ENCODE measurements at places on chromosomes 5 and 9.

DNA sequence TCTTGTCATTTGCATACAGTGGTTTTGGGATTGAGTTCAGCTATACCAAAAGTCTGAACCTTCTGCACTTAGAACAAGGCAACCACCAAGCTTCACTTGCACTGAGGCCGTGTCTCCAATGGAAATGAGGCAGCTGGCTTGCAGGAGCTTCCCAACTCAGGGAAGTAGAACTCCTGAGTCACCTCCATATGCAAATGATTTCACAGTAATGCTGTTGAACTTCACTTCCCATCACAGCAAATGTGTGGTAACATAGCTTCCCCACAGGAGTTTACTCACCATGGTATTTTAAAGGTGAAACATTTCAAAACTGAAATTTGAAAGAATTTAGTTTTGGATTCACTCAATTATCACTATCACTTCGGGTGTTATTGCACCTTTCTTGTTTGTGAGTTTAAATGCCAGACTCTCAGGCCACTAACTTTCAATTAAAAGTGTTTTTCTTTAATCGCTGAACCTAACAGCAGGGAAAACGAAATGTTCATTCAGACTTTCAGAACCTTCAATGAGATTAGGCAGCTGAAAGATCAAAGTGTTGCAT lies 9.0 kb downstream of the CD274 start:
- no peak for DNase-seq

- no peak for DNase-seq
Observed at GRCh38 chr5:75571547-75571946, 39.7 kb upstream of the ANKDD1B start.

DNA sequence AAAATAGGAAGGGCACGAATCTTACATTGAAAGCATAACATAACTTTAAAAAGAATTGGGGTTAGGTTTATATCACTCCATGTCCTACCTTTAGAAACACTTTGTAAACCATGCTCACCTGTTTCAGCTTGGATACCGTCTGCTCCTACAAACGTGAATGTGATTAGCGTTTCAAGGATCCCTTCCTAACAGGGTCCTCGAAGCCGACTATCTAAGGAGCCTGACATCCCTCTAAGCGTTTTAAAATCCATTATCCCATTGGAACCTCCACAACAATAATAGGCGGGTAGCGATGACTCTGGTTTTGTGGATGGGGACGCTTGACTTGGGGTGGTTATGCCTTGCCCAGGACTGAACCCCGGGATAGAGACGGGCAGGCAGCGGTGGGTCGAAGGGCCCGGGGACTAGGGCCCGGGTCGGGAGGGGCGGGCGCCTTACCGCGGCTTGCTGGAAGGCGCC lies 937 bp downstream of the SVEP1 start:
- DNase-seq = no peak

DNA sequence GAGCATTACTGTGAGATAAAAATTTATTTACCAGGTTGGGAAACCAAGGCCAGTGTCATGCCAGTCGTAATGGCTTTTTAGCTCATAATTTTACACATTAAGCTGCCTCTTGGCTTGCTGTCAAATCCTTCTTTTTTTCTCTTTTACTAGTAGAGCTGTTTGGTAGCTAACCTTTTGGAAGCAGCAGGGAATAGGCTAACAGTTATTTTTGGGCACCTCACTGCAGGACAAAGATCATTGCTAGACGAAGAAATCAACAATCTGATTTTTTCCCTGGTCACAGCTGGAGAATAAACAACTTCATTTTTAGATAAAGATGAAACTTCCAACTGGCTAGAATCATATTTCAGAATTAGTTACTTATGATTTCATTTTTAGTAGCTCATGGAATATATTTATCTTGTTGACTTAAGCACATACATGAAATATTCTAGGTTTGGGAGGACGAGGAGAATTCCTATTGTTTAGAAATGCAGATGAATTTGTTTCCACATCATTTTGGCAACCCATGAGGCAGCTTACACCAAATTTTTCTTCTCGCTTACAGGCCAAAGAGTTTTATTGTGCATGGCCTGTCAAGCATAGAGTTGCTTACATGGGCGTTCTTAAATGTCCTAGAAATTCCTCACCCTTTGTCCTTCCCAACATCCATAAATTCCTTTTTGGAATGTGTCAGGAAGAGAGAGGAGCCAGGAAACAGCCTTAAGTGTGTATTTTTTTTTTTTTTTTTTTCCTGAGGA lies 19.6 kb downstream of the TNC start:
- DNase-seq = no peak

- DNase-seq = no peak
Observed at GRCh38 chr9:104941597-104941996, 13.6 kb upstream of the ABCA1 start.

- DNase-seq = no peak
Observed at GRCh38 chr5:131285703-131286399, 22.0 kb downstream of the CDC42SE2 start.

- DNase-seq = no peak
Observed at GRCh38 chr9:87135074-87135473, 187.8 kb upstream of the GAS1 start.

GRCh38 chr5:138653502-138653901 lies 78.3 kb upstream of the HSPA9 start:
- no peak for DNase-seq

Data from non-pigmented ciliary epithelial cell (primary cell).